Stimulated activated naive CD4-positive, alpha-beta T cell (primary cell): ENCODE measurements at places on chromosomes 3 and 15.

DNA sequence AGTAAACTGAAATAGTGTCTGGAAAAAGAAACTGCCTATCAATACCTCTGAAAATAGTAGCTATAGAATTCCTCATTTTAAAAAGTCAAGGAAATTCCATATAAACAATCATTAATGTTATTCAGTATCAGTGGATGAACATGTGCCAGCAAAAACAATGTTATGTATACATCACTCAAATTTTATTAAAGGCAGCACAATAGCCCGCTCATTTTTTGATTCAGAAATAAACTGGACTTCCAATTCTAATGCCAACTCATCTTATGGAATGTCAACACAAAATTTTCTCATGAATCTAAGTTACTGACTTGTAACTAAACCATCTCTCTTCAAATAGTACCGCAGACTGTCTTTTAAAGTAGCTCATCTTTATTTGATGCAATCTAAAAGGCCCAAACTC, 19.0 kb downstream of the THBS1 start:
- DNase-seq = no peak

DNA sequence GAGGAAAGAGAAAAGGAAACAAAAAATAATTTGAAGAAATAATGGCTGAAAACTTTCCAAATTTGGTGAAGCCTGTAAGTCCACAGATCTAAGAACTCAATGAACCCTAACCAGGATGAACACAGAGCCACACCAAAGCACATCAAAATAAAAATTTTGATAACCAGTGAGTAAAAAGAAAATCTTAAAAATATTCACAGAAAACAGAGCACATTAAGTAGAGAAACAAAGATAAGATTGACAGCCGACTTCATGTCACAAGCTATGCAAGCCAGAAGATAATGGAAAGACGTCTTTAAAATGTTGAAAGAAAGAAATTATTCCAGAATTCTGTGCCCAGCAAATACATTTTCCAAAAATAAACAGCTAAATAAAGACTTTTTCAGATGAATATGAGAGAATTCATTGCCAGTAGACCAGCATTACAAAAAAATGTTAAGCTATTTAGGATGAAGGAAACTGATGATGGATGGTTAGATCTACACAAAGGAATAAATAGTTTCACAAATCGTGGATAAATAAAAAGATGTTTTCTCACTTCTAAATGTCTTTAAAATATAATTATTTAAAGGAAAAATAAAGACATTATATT, 140.2 kb upstream of the SKOR1 start:
- no peak for DNase-seq

DNA sequence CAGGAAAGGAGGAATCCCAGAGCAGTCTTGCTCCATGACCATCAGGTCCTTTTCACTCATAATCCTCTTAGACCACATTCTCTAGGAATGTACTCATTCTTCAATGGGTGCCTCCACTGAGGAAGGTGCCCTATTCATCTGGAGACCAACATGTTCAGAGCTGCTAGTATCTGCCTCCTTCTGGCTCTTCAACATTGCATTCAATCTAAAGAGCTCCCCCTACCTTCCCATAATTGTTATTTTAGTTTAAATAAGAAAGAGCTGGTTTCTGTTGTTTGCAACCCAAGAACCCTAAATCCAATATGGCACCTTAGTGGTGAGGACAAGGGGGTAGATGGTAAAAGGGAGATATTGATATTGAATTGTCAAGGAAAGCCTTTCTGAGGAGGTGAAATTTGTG, 67.6 kb downstream of the SCN11A start:
- no peak for DNase-seq

DNA sequence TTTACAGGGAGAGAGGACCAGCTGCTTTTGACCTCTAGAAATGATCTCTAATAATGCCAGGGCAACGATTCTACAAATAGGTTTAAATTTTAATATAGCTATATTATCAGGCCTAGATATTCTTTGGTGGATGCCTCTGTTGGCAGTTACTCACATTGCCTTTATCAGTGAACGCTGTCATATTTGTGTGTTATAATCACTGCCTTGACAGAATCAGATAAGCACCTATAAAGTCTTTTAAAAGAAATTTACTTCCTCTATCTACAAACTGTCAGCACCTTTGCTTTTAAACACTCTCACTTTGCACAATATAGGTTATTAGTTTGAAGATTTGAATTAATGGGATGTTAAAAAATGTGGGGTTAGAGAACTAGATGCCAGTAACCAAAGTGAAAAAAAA, 324.1 kb downstream of the ZIC1 start:
- DNase-seq = no peak

- no peak for DNase-seq
Measured at GRCh38 chr15:88535100-88535499, 11.4 kb downstream of the DET1 start.

- DNase-seq = no peak
Measured at GRCh38 chr3:107928084-107928445, 162.8 kb downstream of the CD47 start.

DNA sequence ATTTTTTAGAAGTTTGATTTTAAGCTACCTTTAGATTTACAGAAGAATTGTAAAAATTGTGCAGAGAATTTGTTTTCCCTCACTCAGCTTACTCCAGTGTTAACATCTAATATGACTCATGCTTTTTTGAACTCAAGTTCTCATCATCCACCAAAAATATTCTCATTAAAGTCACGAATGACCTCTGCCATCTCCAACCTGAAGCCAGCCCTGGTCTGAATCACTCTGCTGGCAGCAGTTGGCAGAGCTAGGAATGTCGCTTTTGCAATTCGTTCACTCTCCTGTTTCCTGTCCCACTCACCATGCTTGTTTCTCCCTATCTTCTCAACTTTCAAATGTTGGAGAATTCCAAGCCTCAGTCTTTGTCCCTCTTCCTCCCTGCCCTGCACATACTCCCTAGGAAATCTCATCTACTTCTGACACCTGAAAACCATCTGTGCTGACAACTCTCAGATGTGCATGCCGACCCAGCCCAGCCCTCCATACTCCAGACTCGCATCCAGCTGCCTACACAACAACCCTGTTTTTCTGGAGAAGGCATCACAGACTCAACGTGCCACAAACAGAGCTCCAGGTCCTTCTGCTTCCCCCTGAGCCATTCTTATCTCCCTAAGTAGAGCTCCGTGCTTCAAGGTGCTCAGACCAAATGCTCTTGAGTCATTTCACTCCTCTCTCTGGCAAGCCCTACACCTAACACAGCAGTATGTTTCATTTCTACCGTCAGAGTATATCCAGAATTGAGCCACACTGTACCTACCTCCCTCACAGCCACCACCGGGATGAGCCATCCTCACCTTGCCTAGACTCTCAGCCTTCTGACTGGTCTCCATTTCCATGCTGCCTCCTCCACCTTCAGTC, 24.9 kb downstream of the PRR23E start:
- no peak for DNase-seq

GRCh38 chr3:10377148-10377725, 56.3 kb upstream of the SEC13 start:
- no peak for DNase-seq

DNA sequence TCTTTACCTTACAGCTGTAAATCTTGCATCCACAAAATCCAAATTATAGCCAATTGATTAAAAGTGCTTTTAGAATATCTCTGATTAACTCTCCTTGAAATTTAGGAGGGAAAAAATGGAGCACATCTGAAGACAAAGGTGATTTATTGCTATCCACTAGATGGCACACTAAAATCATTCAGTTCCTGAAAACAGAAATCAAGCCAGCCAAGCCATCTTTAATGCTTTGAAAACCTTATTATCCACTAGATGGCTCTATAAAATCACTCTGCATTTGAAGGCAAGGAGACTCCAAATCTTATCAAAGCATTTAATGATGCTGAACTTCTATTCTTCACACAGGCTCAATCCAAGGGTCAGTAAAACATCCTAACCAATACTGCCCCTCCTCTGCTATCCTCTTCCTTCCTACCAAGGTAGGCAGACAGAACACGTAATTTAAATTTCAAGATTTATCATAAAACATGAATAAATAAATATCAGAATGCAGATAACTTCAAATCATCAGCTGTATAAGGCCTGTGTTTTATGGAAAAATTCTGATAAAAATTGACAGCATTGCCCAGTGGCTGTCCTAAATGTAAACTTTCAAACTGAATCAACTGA, 48.4 kb downstream of the GOLIM4 start:
- peak; percentile 2 for DNase-seq

GRCh38 chr3:168812234-168812633, 716.5 kb upstream of the GOLIM4 start:
- no peak for DNase-seq

DNA sequence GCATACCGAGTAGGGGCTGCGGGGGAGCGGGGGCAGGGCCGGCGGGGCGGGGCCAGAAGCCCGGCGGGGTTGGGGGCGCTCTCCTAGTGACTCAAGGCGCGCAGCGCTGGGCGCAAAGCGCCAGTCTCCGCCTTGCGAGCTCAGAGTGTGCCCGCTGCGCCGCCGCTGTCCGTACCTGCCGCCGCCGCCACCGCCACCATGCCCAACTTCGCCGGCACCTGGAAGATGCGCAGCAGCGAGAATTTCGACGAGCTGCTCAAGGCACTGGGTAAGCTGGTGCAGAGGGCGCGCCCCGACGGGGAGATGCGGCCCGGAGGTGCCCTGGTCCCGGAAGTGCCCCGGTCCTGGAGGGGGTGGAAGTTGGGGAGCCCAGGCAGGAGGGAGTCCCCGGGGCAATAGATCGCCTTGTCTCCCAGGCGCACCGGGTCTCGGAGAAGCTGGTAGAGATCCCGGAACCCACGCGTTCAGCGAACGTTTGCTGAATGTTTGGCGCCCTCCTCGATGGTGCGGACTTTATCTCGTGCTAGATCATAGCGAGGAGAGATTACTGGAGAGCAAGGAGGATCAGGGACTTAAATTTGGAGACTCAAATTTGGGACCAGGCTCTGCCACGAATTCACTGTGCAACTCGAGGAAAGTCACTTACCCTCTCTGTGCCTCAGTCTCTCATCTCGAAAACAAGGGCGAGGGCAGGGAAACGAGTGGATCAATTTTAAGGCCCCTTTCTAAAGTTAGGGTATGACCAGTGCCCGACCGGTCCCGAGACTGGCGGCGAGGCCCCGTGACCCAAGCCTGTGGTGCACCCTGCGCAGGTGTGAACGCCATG, at the start of gene CRABP1:
TSS of gene CRABP1 (plus strand) at position 123 of the 826 bp plus-strand sequence. CDS start at position 199, 76 bp downstream.
- DNase-seq = no peak

DNA sequence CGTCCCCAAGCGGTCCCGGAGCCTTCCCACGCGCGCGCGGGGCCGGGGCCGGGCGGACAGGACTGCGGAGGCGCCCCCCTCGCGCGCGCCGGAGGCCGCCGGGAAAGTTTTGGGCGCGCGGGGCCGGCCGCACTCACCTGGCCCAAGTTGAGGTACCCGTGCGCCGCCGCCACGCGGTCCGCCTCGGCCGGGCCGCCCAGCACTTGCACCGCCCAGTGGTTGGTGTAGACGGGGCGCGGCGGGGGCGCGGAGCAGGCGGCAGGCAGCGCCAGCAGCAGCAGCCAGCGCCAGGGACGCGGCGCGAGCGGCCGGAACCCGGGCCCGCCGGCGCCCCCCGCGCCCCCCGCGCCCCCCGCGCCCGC, 289 bp downstream of the PCSK6 start:
- DNase-seq = no peak

GRCh38 chr3:50592568-50592967, 19.0 kb downstream of the CISH start:
- no peak for DNase-seq

DNA sequence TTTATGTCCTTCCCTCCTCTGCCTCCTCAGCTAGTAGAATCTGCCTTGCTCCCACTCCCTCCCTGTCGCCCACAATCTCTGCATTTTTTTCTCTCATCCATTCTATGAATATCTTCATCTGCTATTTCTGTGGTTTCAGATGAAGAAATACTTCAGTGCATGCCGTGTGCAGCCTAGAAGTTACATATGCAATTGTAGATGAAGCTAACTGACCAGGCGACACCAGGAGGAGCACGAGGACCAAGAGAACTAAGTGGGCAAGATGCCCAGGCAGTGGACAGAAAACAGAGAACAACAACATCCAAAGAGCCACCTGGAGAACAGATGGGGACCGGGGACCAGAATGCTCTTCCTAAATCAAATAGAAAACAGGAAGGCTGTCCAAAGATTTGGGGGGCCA, 121.4 kb upstream of the ATP11B start:
- no peak for DNase-seq

- DNase-seq = no peak
Measured at GRCh38 chr3:183158113-183158512, 4.4 kb downstream of the LAMP3 start.

DNA sequence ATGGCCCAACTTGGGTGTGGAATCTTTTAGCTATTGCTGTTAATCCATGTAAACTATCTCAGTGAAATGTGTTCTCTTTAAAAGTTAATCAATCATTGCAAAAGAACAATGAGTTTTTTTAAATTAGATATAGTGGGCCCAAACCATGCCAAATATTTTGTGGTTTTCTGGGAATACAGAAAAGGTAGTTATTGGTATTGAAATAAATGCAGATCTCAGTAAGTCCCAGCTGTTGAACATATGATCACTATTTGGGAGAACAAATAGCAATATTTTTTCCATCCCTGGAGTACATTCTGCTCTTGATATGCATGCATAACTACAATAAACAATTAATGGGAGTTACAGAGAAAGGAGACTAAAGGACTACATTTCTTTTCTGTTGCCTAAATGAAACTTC, 36.0 kb upstream of the LEKR1 start:
- no peak for DNase-seq

DNA sequence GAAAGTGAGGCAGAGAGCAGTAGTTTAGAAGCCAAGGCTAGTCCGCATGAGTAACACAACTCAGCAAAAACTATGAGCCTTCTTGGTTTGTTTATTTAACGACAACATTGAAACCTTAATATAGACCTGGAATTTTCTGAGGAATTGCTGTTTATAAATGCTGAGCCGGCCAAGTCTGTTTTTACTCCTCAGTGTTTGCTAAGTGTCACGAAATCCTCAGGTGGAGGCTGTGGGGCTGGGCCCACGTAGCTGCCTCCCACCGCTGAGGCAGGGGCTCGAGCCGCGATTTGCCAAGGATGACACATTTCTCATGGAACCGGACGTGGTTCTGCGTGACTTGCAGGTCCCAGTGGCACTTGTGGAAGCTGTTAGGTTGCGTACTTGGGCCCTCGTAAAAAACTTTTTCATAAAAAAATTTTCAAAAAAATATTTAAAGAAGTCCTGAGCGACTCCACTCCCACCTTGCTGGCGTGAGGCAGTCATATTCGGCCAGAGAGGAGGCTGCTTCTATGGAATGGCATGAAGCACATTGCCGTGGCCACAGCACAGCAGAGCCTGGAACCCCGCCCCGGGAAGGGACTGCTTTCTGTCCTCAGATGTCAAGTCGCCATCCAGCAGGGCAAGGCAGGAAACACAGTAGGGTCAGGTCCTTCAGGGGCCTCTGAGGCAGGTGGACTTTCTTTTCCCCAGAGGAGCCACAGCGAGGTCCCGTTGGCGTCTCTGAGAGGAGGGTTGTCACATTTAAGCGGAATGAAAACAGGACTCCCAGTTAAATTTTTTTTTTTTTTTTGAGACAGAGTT, 64.8 kb upstream of the PCSK6 start:
- no peak for DNase-seq

- no peak for DNase-seq
Measured at GRCh38 chr3:107413264-107413663, 36.0 kb downstream of the CCDC54 start.

DNA sequence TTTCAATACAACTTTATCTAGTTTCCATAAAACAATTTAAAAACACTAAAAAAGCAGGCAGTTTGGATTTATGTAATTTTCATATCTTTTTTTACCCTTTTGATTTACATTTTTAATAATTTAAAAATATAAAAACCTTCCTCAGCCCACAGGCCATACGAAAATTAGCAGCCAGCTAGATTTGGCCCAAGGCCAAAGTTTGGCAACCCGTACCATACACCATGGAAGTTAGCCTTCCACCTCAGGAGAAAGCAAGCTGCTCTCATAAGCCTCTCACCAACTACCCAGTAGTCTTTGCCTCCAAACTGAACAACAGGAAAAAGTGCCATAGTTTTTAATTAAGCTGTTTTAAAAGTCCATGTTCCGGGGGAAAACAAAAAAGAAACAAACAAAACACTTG, 107.3 kb upstream of the TRIM42 start:
- no peak for DNase-seq
